ENCODE measurements at places on chromosomes 12 and 14.

DNA sequence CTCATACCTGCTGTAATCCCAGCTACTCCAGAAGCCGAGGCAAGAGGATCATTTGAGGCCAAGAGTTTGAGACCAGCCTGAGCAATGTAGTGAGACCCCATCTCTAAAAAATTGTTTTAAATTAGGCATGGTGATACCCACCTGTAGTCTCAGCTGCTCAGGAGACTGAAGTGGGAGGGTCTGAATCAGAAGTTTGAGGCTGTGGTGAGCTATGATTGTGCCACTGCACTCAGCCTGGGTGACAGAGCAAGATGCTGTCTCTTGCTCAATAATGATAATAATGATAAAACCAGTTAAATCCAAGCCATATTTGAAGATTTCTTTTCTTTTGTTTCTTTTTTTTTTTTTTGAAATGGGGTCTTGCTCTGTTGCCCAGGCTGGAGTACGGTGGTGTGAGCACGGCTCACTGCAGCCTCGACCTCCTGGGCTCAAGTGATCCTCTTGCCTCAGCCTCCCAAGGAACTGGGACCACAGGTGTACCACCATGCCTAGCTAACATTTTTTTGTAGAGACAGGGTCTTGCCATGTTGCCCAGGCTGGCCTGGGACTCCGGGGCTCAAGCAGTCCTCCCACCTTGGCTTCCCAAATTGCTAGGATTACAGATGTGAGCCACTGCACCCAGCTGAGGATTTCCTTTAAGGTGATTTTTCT lies 12.8 kb downstream of the PSMA6 start:
- no peak for DNase-seq

DNA sequence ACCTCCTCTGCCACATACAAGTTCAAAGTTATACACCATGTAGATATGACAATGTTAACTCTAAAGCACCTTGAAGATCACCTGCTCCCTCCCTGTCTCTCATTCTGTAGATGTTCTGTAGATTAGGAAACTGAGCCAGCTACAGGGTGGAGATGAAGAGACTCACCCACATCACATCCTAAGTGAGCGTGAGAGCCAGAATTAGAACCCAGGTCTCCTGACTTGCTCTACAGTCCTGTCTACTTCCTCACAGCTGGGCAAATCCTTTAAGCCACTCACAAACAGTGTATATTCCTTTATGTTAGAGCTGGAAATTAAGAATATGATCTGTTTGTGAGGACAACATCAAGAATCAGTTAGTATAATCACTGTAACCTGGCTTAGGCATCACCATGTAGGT lies 1.8 kb downstream of the APPL2 start:
- no peak for DNase-seq

- no peak for DNase-seq
Observed at GRCh38 chr14:94346841-94347240, 23.7 kb upstream of the SERPINA6 start.

GRCh38 chr14:22070119-22070982 lies 396.7 kb upstream of the OR4E1 start:
- DNase-seq: peak; percentile 63

DNA sequence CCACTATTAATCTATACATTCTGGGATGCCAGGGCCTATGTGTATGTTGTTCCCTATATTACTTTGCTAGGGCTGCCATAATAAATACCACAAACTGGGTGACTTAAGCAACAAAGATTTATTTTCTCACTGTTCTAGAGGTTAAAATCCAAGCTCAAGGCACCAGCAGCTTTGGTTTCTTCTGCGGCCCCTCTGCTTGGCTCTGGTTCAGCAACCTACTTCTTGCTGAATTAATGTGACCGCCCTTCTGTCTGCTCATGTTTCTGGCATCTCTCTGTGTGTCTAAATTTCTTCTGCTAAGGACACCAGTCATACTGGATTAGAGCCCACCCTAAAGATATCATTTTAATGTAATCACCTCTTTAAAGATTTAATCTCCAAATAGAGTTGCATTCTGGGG lies 84.7 kb downstream of the ZNF664 start:
- DNase-seq: no peak

GRCh38 chr14:63632932-63633514 lies 8.6 kb downstream of the WDR89 start:
- DNase-seq: peak; percentile 70

DNA sequence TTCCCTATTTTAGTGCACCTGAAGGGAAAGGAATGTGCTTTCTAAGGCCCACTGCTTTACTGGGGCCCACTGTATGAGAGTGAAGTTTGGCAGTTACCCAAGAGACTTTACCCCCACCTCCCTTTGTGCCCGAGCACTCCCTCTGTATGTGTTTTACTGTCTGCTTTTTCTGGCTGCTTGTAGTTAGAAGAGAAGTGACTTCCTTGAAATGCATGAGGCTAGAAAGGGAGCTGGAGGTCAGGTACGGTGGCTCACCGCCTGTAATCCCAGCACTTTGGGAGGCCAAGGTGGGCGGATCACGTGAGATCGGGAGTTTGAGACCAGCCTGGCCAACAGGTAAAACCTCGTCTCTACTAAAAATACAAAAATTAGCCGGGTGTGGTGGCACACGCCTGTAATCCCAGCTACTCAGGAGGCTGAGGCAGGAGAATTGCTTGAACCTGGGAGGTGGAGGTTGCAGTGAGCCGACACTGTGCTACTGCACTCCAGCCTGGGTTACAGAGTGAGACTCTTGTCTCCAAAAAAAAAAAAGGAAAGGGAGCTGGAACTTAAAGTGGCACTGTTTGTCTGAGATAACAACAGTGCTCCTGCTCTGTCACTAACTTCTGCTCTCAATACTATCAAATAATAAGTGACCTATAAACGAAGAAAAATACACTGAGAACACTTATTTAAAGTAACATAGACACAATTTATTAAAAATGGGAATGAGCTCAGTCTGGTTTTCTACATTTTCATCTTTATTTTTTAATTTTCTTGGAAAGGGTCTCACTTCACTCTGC lies 5.8 kb downstream of the TRIP11 start:
- no peak for DNase-seq

DNA sequence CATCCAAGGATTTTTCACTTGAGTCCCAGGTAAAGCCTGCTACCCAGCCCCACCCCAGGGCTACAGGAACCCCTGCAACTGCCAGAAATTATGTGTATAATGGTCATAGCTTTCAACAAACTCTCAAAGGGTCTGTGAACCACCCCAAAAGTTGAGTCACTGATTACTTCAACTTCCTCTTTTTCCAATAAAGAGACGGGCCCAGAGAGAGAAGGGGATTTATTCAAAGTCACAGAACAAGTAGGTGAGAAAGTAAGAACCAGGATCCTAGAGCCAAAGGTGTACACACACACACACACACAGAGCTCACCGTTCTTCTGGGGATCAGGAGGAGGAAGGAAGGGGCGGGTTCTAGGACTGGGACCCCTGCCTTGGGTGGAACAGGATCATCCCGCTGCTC lies 4.8 kb upstream of the ITPK1 start:
- DNase-seq: no peak

DNA sequence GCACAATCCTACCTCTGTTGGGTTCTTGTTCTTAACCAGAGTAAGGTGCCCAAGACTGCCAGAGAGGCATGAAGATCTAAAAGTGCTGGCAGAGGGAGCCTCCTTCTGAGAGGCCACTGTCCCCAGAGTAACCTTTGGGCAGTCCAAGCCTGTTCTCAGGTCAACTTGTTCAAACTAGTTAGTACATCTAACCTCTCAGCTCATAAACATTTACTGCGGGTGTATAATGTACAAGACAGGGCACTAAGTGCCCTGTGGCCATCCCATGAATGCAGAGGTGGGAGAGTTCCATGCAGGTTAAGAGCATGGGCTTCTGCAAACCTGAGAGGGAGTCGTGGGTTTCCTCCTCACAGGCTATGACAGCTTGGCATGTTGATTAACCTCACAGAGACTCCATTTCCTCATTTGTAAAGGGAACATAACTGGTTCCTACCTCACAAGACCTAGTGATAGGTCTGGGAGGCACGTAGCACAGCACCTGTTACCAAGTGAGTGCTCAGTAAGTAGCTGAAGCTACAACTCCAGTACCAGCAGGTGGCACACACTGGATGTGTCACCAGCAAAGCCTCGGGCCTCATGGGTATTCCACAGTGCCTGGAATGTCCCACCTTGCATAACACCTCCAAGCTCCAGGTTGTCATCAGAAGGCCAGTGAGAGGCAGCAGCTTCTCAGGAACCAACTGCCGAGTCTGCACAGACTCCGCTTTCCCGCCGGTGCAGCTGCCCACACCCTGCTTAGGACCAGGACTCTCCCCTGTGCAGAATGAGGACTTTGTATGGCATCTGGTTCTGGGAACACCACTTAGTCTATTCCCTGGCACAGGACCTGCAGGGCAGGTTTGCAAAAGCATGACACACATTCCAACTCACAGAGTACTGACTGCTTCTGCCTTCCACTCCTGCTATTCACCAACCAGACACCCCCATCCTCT lies 4.4 kb downstream of the VDR start:
- DNase-seq: no peak

GRCh38 chr12:82797480-82797879 lies 110.8 kb downstream of the TMTC2 start:
- DNase-seq: no peak

DNA sequence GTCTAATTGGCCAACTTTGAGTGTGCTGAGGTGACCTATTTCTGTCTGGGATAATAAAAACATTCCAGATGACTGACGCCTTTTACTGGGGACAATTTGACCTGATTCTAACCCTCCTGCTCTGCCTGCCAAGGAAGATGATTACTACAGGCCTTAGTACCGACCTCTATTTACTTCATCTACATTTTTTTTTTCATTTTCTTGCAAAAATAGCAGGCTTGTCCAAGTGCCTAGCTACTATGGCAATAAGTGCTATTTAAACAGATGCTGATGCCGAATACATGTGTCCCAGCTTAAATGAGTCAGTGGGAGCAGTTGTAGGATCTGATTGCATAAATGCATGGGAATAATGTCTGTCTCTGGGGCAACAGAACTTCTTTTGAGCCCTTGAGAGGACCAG lies 254.3 kb downstream of the RGS6 start:
- DNase-seq: no peak

- no peak for DNase-seq
Observed at GRCh38 chr12:104710940-104711689, 247.0 kb downstream of the SLC41A2 start.

GRCh38 chr12:50961708-50962107 lies 9.4 kb downstream of the HIGD1C start:
- DNase-seq: no peak

DNA sequence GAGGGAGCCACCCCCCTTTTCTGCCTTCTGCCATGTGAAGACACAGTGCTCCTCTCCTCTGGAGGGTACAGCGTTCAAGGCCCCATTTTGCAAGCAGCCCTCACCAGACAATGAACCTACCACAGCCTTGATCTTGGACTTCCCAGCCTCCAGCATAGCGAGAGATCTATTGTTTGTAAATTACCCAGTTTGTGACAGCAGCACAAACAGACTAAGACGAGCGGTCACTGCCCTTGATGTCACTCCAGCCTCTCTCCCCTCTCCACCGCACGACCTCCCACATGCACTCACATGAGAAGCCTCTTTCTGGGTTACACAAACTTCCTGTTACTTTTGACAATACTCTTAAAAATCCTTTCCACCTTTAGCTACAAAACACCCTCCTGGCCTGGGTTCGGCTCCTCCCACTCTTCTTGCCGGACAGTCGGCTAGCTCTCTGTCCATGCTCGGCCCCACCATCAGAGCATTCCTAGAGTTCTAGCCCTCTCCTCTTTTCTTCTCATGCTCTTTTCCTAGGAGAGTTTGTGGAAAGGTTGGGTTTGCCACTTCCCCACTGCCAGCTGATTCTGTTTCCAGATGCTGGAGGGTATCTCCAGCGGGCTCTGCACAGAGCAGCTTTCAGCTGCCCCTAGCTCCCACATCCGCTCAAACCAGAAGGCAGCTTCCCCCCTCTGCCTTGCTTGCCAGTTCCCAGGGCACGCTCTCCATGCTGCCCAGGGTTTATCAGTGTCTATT lies 124.3 kb downstream of the FOXN3 start:
- no peak for DNase-seq

- DNase-seq: no peak
Observed at GRCh38 chr12:6891646-6892001, 13.0 kb upstream of the LRRC23 start.

DNA sequence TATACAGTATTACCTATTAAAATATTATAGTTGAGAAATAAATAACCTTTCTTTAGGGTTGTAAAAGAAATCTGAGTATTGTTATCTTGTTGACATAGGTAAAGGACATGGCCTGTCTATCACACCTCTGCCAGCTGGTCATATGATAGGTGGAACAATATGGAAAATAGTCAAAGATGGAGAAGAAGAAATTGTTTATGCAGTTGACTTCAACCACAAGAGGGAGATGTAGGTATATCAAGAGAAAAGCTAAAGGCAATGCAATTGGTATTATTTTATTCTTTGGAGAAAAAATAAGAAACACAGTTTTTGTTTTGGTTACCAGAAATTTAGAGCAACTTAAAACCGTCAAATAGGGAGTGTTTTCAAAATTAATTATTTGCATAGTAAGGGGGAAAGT lies 13.5 kb downstream of the CPSF2 start:
- peak; percentile 22 for DNase-seq

DNA sequence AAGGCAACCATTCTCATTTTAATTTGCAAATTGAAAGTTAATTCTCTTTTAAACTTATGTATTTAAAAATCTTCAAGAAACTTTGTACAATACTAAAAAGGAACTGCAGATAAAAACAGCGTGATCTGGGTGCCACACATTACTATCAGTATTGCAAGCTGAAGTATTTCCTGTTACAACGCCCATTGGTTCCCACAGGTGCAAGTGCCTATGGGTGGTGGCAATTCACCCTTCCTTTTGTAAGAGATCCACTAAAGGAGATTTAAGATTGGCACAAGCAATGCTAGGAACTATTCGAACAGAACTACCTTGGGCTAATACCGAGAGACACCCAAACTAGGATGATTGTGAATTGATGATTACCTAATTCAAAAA lies 13.2 kb downstream of the TAOK3 start:
- DNase-seq: peak; percentile 52
